Cardiac muscle cell (in vitro differentiated cells and primary cell): ENCODE measurements at places on chromosomes 6 and 20. TPM values are rescaled to one million over a fixed set of nuclear protein-coding genes. Genes with fewer than 3 reads are reported as not detected.

GRCh38 chr6:128339635-128340450, 180.6 kb downstream of the PTPRK start:
- no peak overlapping the region for H3K4me3 ChIP-seq
- H3K36me3 ChIP-seq = no peaks in the 10 kb centered on the region
- DNase-seq = no peak
- H3K27ac ChIP-seq = peak overlapping the region; percentile 75

DNA sequence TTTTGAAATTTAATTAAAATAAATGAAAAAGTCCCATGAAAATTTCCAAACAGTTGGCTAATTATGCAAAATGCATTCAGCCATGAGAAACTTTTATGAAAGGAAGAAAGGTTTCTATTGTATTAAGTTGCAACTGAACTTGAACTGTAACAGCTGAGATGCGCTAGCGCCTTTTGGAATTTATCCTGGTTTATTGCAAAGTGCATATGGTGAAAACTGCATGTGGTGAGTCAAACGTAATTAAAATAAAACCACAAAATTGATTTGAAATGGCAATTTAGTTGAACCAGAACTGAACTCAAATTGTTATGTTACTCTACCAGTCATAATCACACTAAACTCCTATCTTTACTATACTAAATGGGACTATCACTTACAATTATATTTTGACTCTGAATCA, 46.4 kb upstream of the COL21A1 start:
- H3K4me1 ChIP-seq = peaks cover 5% of the 10 kb centered on the region
- no peak for DNase-seq
- H3K27ac ChIP-seq = no peak overlapping the region
- H3K36me3 ChIP-seq = no peaks in the 10 kb centered on the region
- H3K4me3 ChIP-seq = no peak overlapping the region

DNA sequence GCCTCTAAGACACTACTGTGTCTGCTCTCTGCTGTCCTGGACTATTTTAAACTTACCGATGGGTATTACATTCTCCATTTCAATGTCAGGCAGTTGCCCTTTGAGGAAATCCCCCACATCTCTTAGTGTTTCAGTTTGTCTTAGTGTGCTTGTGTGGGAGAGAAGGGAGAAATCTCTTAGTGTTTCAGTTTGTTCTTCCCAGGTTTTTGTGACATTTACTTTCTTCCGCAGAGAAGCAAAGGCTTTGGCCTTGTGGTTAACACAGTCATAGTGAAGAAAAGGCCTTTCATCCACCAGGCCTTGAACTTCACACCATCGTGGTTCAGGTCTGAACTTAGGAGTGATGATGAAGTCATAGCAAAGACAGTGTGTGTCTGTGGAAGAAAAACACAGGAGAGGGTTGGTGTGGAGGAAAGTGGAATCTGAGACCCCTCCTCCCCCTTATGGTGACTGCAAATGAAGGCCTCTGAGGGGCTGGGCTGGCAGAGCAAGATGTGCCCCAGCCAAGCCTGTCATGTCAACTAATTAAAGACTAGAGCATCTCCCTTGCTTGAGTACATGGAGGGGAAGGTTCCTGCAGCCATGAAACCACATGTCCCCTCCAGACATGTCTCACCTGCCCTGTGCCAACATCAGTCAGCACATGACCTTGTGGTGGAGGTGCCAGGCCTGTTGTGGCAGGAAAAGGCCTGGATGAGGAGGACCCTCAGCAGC, 23.9 kb downstream of the RAET1L start:
- DNase-seq = no peak
- H3K4me3 ChIP-seq = no peak overlapping the region
- no peaks in the 10 kb centered on the region for H3K4me1 ChIP-seq
- H3K36me3 ChIP-seq = no peaks in the 10 kb centered on the region

- no peak overlapping the region for H3K4me3 ChIP-seq
- no peak overlapping the region for H3K27ac ChIP-seq
- H3K27me3 ChIP-seq = no peaks in the 10 kb centered on the region
- DNase-seq = no peak
Observed at GRCh38 chr20:1294497-1294896, 28.4 kb downstream of the SNPH start.

GRCh38 chr6:37021356-37022129, 16.1 kb downstream of the FGD2 start:
- peak; percentile 72 for DNase-seq
- no peaks in the 10 kb centered on the region for H3K27me3 ChIP-seq
- peaks cover 8% of the 10 kb centered on the region for H3K4me1 ChIP-seq
- no peaks in the 10 kb centered on the region for H3K36me3 ChIP-seq

DNA sequence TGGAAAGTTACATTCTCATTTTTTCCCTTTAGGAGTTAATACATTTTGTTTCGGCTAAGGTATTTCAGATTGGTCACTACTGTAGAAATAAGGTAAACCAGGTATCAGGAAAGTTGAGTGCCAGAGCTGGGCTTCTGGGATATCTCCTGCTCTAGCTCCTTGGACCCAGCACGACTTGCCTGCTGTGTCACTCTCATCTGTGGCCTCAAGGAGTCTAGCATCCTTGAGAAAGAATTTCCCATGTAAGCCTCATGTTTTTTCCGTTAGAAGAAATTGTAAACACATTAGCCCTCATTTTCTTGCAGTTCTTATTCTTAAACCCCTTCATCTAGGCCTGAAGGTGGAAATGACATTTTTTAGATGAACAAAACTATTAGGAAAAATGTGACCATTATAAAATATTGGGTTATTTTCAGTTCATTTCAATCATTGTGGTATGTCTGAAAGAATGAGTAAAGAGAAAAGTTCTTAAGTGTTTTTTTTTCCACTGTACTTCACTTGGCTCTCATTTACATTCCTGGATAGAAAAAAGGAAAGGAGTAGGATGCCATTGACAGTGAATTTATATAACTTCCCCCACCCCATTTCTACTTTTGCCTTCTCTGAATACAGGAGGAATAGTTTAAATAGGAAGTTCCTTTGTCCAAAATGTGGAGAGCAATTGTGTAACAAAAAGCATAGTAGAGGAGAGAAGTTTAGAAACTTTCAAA, 46.7 kb downstream of the CD2AP start:
- no peaks in the 10 kb centered on the region for H3K36me3 ChIP-seq
- H3K4me3 ChIP-seq = no peak overlapping the region
- H3K4me1 ChIP-seq = no peaks in the 10 kb centered on the region
- DNase-seq = peak; percentile 18

GRCh38 chr6:120496661-120497060, 837.6 kb downstream of the TBC1D32 start:
- no peak overlapping the region for H3K27ac ChIP-seq
- H3K36me3 ChIP-seq = no peaks in the 10 kb centered on the region
- H3K4me1 ChIP-seq = no peaks in the 10 kb centered on the region
- H3K4me3 ChIP-seq = no peak overlapping the region

DNA sequence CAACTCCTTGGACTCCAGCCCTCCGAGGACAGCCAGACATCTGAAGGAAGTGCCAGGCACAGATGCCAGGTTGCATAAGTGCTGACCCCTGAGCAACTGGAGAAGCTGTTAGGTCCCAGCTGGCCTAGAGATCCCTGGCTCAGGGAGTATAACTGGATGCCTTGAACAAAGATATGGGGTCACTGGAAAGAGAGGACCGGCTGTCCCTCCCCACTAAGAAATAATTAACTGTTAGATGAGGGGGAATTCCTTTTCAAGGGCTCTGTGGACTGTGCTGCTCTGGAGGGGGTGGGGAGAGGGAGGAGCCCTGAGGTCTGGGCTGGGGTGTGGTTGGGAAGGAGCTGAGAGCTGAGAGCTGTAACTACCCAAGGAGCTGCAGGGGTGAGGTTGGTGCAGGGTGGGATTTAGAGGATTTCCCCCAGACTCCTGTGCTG, 39.6 kb downstream of the HLA-F start:
- H3K36me3 ChIP-seq = no peaks in the 10 kb centered on the region
- no peaks in the 10 kb centered on the region for H3K27me3 ChIP-seq
- H3K4me1 ChIP-seq = no peaks in the 10 kb centered on the region
- no peak overlapping the region for H3K4me3 ChIP-seq

GRCh38 chr6:57247603-57248002, 25.5 kb upstream of the RAB23 start:
- no peaks in the 10 kb centered on the region for H3K27me3 ChIP-seq
- H3K4me1 ChIP-seq = no peaks in the 10 kb centered on the region
- no peak overlapping the region for H3K4me3 ChIP-seq
- no peak for DNase-seq
- no peak overlapping the region for H3K27ac ChIP-seq
- H3K36me3 ChIP-seq = no peaks in the 10 kb centered on the region

DNA sequence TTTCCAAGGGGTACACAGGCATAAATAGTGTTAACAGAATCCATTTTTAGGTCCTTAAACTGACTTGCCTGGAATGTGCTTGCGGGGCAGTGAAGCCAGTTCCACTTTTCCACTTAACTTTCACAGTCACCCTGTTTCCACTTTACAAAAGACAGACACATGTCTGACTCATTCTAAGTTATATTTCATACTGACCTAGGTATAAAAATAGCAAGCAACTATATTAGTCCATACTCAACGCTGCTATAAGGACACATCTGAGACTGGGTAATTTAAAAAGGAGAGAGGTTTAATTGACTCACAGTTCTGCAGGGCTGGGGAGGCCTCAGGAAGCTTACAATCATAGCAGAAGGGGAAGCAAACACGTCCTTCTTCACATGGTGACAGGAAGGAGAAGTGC, 88.2 kb downstream of the MTFR2 start:
- H3K4me1 ChIP-seq = peaks cover 5% of the 10 kb centered on the region
- no peak for DNase-seq
- no peak overlapping the region for H3K4me3 ChIP-seq

DNA sequence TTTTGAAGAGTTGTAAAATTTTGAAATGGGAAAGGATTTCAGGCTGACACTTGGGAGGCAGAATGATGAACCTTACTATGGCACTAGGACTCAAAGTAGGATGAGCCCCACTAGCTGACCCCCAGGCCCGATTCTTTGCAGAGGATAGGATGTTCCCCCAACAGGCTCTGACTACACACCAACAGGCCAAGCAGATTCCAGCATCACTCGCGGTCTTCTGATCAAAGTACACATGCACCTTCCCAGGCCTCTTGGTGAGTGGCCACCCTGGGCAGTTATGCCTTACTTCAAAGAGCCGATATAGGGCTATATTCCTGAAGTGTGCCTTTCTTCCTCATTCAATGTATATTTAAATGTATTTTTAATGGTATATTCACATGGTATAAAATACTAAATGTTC, 117.6 kb upstream of the TMEM181 start:
- peak overlapping the region; percentile 56 for H3K27ac ChIP-seq
- no peak for DNase-seq
- no peak overlapping the region for H3K4me3 ChIP-seq
- peaks cover 8% of the 10 kb centered on the region for H3K4me1 ChIP-seq
- H3K36me3 ChIP-seq = no peaks in the 10 kb centered on the region

- no peak overlapping the region for H3K4me3 ChIP-seq
- peaks cover 9% of the 10 kb centered on the region for H3K4me1 ChIP-seq
- no peaks in the 10 kb centered on the region for H3K27me3 ChIP-seq
- H3K36me3 ChIP-seq = no peaks in the 10 kb centered on the region
- no peak for DNase-seq
Observed at GRCh38 chr6:137724495-137725211, 142.4 kb upstream of the TNFAIP3 start.

DNA sequence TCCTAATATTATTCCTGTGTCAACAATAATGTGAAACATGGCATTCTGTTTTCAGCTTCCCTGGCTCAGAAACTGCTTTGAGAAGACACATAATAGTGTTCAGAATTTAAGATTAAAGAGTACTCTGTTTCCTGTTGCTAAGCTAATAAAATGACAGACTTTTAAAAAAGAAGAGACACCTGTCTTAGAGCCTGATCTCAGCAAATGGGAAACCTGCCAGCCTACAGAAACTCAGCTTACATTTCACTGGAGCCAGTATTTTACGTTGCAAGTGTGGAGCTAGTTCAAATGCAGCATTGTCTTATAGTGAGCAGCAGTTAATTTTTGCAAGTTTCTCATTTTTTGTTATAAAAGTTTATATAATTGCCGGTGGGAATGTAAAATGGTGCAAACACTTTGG, 28.8 kb downstream of the KIZ start:
- no peaks in the 10 kb centered on the region for H3K4me1 ChIP-seq
- DNase-seq = no peak
- no peaks in the 10 kb centered on the region for H3K36me3 ChIP-seq
- H3K27me3 ChIP-seq = no peaks in the 10 kb centered on the region
- H3K4me3 ChIP-seq = no peak overlapping the region
- H3K27ac ChIP-seq = no peak overlapping the region

DNA sequence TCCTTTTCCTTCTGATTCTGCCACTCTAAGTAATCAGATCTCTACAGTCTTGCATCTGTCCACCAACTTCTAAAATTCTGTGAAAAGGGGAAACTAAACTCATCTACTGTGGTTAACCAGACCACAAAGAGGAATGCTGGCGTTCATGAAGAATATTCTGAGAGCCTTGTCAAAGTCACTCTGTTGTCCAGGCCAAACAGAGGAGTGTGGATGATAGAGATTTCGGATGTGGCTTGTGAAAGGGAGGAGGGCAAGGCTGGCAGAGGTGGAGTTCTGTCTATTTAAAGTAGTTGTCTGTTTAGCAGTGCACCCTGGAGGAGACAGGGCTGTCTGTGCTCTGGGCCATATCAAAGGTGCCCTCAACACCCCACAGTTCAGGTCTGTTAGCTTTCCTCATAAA, 33.9 kb downstream of the CCN2 start:
- no peaks in the 10 kb centered on the region for H3K27me3 ChIP-seq
- no peak overlapping the region for H3K4me3 ChIP-seq
- peak; percentile 23 for DNase-seq
- H3K36me3 ChIP-seq = no peaks in the 10 kb centered on the region
- H3K4me1 ChIP-seq = peaks cover 7% of the 10 kb centered on the region

DNA sequence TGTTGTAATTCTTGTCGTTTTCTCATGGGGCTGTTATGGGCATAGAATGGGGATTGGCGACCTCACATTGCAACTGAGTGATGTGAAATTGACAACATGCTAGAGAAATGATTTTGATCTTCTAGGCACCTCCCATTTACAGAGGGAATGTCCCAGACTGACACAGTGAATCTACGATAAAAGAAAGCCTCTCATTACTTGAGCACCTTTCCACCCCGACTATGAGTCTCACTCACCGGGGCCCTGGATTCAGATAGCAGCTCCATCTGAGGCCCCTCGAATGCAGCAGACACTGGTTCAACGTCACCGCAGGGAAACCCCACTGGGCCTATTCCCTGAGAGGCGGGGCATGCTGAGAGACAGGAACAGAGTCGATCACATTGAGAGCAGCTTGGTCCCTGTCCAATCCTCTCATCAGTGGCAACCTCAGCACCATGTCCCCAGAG, 49.1 kb downstream of the NFATC2 start:
- DNase-seq = no peak
- H3K4me3 ChIP-seq = no peak overlapping the region
- H3K4me1 ChIP-seq = peaks cover 29% of the 10 kb centered on the region
- H3K27me3 ChIP-seq = no peaks in the 10 kb centered on the region
- no peaks in the 10 kb centered on the region for H3K36me3 ChIP-seq

Gene HTR1B
- total RNA-seq = 2.2 and 6.4 TPM in 2 replicates

Gene APMAP
- total RNA-seq = 50.4 and 60.6 TPM in 2 replicates

Gene GMDS
- 6.3 and 14.7 TPM in 2 replicates for total RNA-seq

Gene LZTS3
- total RNA-seq = 20.5 and 30.9 TPM in 2 replicates

Gene HLA-DRB1
- 0.28 and 0.63 TPM in 2 replicates for total RNA-seq

Gene SRSF12
- 4.1 and 5.1 TPM in 2 replicates for total RNA-seq

Gene COL20A1
- 0.85 TPM in 1 of 2 replicates, not detected in the other for total RNA-seq
